NCI-H1436 treated with DMSO at 0.1 percent for 48 hours (cell line): ENCODE measurements at places on chromosomes 5 and 9.

DNA sequence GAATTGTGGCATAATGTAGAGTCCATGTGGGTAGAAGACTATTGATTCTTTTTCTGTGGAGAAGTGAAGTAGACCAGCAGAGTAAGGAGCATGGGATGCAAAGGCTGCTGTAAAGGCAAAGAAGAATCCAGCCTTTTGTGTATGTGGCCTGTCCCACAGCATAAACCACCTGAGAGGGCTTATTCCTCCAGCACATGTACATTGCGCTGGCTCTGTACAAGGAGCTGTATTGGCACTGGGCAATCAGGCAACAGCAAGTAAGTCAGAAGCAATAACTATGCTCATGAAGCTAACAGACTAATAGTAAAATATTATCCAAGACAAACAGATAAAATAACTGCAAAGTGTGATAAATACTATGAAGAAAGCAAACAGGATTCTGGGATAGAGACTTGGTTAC is 86.2 kb downstream of the LURAP1L start:
- DNase-seq = no peak

GRCh38 chr9:135198144-135198543 is 110.7 kb downstream of the OLFM1 start:
- no peak for DNase-seq

DNA sequence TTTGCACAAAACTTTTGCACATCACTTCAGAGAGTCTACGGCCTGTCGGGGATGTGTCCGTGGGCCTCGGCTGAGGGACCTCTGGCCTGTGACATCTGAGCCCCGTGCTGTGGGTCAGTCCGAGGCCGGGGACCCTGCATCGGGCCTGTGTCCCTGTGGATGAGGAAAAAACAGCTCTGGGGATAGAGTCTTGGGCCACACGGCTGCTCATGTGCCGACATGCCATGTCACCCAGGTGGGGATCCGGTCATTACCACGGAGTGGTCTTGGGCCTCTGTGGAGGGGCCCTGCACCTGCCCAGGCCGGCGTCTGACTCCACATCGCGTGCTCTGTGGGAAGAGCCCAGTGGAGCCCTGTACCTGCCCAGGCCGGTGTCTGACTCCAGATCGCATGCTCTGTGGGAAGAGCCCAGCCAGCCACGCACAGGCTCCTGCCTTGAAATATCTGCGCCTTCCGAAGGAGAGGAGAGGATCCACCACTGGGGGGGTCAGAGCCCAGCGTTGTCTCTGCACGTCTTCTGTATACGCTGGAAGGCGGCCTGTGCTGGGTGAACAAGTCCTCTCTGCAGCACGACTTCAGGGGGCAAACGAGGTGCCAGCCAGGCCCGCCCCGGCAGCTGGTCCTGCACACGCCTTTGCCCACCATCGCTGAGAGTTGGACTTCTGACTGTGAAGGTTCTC is 27.5 kb upstream of the IRX4 start:
- no peak for DNase-seq

GRCh38 chr5:141342773-141343172 is 856 bp upstream of the PCDHGA3 start:
- no peak for DNase-seq

- no peak for DNase-seq
Measured at GRCh38 chr9:83468821-83469220, 69.4 kb downstream of the FRMD3 start.

DNA sequence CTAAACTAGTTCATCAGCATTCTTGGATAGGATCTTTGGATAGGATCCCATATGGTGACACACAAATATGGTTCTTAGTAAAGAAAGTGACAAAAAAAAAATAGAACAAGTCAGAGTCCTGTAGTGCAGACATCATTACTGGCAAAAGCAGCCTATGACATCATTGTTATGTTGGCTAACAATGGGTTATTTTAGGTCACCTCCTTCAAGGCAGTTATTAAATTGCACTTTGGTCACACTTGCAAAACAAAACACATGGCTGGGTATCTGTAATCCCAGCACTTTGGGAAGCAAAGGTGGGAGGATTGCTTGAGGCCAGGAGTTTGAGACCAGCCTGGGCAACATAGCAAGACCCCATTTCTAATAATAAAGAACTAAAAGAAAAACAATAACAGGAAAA is 185.9 kb downstream of the KIAA0825 start:
- DNase-seq = no peak

GRCh38 chr5:67317603-67318002 is 121.0 kb upstream of the CD180 start:
- DNase-seq = no peak

- DNase-seq = no peak
Measured at GRCh38 chr5:2298781-2299180, 416.1 kb upstream of the IRX4 start.

DNA sequence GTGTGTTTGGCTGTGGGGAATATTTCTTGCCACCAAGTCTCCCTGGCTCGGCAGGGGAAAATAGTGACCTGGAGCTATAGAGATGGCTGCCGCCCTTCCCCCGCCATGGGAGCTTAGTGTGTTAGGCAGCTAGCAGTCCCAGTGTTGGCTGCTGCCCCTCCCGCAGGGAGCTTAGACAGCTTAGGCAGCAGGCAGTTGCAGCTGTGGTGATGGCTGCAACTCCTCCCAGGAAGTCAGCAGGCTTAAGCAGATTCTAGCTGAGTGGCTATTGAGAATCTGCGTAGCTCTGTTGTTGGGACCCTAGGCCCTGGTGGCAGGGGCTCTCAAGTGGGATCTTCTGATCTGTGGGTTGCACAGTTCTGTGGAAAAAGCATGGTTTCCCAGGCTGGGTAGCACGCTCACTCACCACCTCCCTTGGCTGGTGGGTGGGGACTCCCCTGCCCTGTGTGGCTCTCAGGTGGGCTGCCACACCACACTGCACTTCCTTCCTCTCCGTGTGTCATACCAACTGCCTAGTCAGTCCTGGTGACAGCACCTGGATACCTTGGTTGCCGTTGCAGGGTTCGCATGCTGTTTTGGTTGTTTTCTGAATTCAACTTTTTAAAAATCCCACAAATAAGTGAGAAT is 9.3 kb downstream of the OR1N2 start:
- no peak for DNase-seq

- DNase-seq = no peak
Measured at GRCh38 chr5:124920909-124921666, 174.6 kb upstream of the ZNF608 start.

DNA sequence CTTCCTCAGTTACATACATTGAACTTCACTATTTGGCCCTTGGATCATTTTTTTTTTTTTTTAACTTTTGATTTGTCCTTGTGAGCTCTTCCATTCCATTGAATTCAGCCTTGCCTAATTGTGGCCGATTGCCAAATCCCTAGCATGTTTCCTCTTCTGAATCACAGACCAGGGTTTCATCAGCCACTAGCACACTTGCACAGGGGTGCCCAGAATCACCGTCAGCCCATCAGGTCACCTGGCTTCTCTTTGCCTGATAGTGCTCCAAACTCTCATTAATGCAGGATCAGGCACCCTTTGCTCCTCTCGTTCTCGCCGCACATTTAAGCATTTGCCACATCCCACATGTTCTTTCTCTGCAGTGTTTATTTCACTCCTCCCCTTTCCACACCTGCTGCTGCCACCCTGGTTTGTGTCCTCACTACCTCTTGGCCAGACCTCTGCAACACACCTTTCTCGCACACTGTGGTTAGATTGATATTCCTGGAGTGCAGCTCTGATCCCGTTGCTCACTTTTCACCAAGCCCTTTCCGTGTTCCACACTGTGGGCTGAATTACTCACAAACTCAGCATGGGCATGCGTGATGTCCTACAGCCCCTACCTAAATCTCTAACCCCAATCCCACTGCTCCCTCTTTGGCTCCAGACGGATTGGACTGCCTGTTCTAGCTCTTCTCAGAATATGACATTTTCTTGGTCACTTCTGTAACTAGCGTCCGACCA is 9.8 kb downstream of the PIK3R1 start:
- DNase-seq = no peak

DNA sequence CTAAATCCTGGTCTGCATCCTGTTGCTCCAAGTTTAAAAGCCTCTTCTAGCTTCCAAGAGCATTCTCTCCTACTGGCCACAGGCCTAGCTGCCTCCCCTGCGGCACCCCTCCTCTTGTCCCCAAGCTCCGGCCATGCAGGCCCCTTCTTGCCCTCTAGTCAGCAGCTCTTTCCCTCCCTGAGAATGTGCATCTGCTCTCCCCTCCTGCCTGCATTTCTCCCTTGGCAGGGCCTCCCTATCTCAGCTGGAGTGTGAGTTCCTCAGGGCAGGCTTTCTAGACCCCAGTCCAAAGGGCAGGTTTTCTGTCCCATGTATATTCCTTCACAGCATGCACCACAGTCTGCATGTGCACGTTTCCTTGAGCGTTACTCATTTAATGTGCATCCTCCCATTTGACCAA is 24.6 kb upstream of the BARX1 start:
- DNase-seq = no peak

DNA sequence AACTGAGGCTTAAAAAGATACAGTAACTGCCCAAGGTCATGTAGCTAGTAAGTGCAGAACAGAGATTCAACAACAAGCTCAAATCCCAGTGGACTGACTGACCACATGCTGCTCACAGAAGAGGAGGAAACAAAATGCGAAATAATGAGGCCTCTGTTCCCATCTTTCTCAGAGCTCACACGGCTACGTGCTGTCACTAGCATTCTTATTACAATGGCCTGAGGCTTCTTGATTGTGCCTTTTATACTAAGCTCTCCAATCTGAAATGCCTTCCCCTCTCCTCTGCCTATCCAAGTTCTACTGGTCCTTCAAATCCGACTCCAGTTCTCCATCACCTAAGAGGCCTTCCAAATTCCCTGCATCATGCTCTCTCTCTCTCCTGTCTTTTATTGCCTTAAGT is 26.0 kb downstream of the SGTB start:
- DNase-seq = no peak

GRCh38 chr5:135169753-135170152 is 135.7 kb upstream of the PITX1 start:
- DNase-seq = no peak

DNA sequence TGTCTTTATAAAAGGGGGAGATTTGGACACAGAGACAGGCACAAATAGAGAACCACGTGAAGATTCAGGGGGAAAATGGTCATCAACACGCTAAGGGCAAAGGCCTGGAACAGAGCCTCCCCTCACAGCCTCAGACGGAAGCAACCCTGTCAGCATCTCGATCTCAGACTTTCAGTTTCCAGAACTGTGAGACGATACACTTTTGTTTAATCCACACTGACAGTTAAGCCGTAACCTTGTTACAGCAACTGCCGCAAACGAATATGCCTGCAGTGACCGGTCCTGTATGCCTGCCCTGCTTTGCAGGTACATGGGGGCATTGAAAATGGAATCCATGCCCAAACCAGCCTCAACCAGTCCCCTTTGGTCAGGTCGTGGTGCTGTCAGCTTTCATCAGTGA is 139.5 kb downstream of the ATPSCKMT start:
- DNase-seq = no peak

- no peak for DNase-seq
Measured at GRCh38 chr5:39570403-39571027, 145.7 kb upstream of the DAB2 start.

DNA sequence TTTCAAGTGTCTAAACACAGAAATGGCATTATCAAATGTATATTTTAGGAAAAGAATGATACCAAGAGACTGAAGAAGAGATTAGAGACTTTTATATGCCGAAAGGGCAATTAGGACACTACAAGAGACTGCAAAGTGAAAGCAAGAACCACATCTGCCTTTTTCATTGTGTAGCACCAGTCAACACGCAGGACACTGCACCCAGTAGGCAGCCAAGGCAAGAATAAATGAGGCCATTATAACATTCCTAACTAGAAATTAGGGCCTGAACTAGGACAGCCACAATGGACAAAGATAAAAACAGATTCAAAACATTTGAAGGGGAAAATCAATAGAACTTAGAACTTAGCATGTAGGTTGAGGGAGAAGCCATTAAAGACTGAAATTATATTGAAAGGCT is 10.8 kb downstream of the CETN3 start:
- DNase-seq = no peak

- DNase-seq = no peak
Measured at GRCh38 chr9:131228988-131229387, 47.3 kb downstream of the FAM78A start.

DNA sequence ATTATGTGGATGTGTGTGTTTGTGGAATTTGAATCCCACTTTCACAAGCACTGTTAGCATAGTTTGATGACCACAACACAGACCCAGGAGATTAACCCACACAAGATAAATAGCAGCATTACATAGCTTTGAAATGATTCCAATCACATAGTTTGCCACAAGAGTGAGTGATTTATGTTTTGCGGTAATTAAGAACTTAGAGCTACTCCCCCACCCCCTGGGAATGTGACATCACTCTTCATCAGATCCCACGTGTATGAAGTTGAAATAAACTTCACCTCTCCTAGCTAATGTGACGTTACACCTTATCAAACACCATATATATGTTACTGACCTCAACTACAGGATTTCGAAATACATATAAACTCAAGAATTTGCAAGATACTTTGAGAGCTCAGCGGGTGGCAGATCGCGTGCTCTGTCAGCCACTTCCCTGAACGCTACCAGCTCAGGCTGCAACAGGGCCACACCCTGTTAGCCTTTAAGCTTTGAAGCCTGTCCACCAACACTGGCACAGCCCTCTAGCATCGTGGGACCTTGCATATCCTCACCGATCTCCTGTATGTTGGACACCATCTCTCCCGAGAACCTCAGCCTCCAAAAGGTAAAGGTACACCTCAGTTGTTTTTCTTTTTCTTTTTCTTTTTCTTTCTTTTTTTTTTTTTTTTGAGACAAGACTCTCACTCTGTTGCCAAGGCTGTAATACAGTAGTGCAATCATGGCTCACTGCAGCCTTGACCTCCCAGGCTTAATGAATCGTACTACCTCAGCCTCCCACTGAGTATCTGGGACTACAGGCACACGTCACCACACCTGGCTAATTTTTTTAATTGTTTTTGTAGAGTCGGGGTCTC is 1.7 kb upstream of the AGTPBP1 start:
- DNase-seq = no peak

DNA sequence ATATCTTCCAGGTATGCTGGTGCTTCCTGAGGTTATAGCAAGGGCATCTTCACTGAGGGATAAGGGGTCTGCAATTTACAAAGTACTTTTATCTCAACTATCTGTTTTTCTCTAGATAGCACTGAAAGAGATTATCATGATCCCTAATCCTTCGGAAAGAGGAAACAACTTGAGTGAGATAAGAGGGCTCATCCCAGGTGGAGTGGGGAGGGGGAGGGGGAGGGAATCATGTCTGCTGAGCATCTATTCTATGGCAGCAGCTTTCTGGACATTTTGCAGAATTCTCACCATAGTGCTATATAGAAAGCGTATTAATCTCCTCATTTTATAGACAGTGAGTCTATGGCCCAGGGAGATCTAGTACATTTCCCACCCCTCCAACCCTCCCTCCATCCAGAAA is 5.9 kb downstream of the TNFSF15 start:
- DNase-seq = no peak

- no peak for DNase-seq
Measured at GRCh38 chr9:70901746-70902145, 219.7 kb downstream of the TRPM3 start.

- no peak for DNase-seq
Measured at GRCh38 chr5:119271758-119272730, 83.8 kb upstream of the TNFAIP8 start.
